Kidney glomerular epithelial cell (primary cell): ENCODE measurements at places on chromosomes 16 and 17.

DNA sequence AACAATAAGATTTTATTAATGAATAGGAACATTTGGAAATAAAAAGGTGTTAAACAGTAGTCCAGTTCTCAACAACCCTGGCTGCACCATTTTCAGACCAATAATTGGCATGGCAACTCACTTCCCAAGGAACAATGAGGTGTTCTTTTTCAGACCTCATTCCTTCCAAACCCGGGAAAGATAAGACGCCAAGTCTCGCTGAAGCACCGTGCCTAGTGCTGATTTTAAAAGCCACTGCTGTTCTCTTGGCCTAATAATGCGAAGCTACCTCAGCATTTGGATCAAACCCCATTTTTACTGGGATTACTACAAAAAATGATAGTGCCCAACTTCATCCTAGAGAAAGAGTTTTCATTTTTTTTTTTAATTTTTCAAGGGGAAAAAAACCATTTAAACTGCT, 75.2 kb upstream of the NOL11 start:
- no peak for DNase-seq

DNA sequence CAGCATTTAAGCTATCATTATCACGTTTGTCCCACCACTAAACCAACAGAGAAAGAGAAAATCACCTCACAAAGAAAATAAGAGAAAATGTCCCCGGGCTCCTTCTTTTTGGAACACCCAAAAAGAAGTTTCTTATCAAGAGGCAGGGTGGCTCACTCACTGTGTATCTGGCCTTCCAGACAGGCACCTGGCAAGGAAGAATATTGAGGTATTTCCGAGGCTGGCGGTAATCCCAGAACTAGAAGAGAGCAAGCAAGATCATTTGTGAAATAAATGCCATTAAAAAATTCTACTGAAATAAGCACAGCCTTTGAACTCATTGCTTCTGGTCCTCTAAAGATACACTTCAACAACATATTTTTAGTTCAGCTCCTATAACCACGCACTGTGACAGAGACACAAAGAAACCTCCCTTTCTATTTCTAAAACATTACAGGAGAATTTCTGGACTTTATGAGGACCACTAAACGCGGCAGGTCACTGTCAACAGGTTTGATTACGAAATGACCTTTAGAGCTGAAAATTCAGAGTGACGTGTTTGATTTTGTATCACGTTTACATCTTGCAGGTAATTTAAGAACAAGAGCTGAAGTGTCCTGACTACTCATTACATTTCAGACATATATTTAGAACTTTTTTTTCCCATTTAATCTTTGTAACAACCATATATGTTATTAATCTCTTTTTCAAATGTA, 61.0 kb downstream of the WDR59 start:
- DNase-seq: no peak

DNA sequence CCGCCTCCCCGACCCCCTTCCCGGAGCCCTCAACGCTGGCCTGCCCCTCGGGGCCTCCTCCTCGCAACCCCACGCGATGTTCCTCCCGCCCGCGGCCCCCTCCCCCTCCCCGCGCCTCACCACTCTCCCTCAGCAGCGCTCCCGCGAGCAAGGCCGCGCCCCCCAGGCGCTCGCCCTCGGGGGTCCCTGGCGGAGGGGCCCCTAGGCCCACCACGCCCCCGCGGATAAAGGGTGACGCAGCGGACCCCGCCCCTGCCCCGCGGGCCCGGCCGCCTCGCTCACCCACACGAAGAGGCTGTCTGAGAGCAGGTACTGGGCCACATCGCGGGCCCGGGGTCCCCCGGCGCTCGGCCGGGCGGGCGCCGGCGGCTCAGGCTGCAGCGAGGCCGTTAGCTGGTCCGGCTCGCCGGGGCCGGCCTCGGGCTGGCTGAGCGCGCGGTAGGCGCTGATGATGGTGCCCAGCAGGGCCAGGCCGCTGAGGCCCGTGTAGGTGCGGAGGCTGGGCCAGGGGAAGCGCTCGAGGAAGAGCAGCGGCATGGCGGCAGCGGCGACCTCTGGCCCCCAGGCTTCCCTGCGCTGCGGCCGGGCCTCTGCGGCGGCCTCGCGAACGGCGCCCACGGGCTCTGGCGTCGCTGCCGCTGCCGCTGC, 430 bp downstream of the AMFR start:
- DNase-seq: no peak

GRCh38 chr17:33277436-33278100, 15.5 kb downstream of the ASIC2 start:
- DNase-seq: no peak

GRCh38 chr17:13230350-13231264, 212.8 kb upstream of the ELAC2 start:
- no peak for DNase-seq

DNA sequence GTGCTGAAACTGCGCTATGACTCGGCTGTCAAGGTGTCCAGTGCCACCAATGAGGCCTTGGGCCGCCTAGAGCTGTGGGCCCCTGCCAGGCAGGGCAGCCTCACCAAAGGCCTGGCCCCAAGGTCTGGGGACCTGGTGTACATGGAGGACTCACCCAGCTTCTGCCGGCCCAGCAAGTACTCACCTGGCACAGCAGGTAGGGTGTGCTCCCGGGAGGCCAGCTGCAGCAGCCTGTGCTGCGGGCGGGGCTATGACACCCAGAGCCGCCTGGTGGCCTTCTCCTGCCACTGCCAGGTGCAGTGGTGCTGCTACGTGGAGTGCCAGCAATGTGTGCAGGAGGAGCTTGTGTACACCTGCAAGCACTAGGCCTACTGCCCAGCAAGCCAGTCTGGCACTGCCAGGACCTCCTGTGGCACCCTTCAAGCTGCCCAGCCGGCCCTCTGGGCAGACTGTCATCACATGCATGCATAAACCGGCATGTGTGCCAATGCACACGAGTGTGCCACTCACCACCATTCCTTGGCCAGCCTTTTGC, 25.0 kb downstream of the WNT9B start:
- DNase-seq: no peak

DNA sequence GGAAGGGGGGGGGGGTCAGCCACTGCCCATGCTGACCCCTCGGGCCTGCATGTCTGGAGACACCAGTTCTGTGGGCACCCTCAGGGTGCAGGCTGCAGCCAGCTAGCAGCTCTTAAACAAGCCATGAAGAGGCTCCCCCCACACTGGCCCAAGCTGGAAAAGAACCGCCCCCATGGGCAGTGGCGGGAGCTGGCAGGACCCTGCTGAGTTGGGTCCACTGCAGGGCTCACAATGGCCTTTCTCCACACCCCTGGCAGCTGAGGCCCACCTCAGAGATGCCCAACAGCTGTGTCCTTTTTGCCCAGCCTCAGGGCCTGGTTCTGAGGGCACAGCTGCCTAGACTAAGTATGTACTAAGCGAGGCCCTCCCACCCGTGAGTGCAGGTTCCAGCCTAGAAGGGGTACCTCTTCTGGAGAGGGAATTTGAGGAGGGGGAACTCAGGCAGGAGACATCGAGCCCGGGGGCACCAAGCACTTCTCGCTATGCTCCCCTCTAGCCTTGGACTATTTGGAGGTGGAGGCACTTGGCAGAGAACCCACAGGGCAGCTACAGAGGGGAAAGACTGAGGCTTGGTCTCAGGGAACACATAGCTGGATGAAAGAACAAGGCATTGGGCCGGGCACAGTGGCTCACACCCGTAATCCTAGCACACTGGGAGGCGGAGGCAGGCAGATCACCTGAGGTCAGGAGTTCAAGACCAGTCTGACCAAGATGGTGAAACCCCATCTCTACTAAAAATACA, 3.2 kb downstream of the THRA start:
- DNase-seq: no peak

- DNase-seq: no peak
These were observed 230.5 kb upstream of the ASIC2 start for GRCh38 chr17:33523577-33523981.

DNA sequence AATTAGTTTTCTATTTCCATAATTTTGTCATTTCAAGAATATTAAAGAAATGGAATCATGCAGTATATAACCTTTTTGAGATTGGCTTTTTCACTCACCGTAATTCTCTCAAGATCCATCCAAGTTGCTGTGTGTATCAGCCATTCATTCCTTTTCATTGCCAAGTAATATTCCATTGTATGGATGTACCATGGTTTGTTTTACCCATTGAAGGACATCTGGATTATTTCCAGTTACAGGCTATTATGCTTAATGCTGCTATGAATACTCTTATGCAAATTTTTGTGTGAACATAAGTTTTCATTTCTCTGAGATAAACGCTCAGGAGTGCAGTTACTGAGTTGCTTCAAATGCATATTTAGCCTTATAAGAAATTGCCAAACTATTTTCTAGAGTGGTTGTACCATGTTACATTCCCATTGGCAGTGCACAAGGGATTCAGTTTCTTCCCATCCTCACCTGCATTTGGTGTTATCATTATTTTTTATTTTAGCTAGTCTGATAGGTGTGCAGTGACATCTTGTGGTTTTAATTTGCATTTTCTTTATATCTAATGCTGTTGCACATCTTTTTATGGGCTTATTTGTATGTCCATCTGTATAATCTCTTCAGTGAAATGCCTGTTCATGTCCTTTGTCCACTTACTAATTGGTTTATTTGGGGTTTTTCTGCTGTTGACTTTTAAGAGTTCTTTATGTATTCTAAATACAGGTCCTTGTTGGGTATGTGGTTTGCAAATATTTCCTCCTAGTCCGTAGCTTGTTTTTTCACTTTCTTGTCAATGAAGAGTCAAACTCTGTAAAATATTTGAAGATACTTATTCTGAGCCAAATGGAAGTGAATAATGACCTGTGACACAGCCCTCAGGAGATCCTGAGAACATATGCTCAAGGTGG, 32.7 kb downstream of the BMERB1 start:
- peak; percentile 10 for DNase-seq

- DNase-seq: no peak
These were observed 582.7 kb upstream of the PSMD7 start for GRCh38 chr16:73713778-73714495.

DNA sequence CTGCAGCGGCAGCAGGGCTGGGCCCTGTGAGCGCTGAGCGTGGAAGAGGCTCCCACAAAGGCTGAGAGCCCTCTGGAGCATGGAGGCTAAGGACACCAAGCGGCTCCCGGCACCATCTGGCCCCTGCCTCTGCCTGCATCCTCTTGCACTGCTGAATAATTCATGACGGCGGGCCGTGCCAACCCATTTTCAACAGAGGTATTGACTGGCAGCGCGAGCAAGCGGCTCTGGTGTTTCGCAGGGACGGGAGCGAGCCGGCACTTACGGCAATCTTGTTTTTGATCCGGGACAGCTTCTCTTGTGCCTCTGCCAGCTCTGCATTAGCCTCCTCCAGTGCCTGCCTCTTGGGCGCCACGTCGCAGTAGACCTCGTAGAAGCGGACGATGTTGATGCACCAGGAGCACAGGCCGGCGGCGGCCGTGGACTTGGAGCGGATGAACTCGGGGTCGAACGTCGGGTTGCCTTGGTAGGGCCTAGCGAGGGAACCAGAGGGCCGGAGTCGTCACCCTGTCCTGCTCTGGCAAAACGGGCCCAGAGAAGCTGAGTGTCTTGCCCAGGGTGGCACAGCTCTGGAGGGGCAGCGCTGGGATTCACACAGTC, 80.4 kb downstream of the PGS1 start:
- DNase-seq: no peak

DNA sequence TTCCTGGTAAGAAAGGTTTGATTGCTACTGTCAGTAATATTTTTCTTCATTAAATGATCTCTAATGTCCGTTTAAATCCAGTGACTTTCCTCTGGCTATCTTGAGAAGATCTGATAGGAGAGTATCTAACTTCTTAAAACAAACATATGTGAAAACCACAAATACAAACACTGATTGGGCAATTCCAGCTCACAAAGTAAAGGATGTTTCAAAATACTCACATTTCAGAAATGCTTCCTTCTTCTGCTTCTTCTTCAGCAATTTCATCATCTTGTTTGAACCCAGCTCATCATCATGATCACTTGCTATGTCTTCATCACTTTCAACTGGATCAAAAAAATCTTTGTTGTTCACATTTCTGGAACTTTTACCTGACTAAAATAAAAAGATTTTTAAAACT, 64.3 kb upstream of the RBL2 start:
- DNase-seq: no peak

- DNase-seq: no peak
These were observed 28.1 kb upstream of the NXPH3 start for GRCh38 chr17:49547566-49547965.

DNA sequence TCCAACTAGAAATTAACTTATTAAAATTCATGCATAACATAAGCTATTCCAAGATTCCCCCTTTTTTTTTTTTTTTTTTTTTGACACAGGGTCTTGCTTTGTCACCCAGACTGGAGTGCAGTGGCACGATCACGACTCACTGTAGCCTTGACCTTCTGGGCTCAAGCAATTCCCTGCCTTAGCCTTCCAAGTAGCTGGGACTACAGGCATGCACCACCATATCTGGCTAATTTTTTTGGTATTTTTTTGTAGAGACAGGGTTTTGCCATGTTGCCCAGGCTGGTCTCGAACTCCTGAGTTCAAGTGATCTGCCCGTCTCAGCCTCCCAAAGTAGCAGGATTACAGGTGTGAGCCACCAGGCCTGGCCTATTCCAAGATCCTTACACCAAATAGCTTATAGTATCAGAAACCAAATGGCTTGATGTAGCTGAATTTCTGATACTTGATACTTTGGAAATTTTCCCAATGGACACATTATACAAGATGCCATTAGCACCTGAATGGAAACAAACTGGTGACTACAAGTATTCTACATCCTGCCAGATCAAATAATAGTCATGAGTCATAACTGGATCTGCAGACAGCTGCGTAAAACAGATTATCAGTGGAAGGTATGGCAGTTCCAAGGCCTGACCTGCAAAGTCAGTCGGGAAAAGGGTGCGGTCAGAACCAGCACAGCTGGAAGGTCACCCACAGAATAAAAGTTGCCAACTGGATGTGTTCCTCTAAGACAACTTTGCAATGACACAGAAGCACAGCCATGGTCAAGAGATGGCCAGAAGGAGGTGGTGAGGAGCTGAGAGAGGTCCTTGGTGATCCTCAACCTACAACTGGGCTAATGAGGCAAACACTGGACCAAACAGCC, 14.5 kb downstream of the TUBG1 start:
- no peak for DNase-seq

- no peak for DNase-seq
These were observed 93.7 kb downstream of the MGAT5B start for GRCh38 chr17:76961869-76962268.

- peak; percentile 26 for DNase-seq
These were observed 89.0 kb downstream of the SYCE1L start for GRCh38 chr16:77288222-77288621.

- DNase-seq: no peak
These were observed 44.2 kb downstream of the LYRM9 start for GRCh38 chr17:27848931-27849330.

- no peak for DNase-seq
These were observed 198.8 kb upstream of the CDH5 start for GRCh38 chr16:66167564-66168291.

DNA sequence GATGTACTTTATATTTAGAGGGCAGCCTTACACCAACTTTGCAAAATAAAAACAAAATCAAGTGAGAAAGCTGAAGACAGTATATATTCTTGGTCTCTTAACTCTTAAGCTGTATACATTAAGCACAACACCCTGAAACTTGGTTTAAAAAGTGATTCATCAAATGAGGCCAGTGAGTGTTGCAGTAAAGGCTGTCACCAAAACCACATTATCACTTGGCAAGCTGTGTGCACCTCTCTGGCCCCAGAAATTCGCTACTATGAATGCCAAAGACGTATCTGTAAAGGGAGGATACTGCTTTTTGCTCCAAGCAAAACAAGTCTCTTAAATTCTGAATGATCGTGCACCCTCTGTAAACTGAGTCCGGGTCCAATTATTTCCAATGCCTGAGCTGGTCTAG, 163.9 kb downstream of the ZFHX3 start:
- DNase-seq: no peak
